Cardiac muscle cell (in vitro differentiated cells and primary cell): ENCODE measurements at places on chromosomes 5 and 9. TPM values are rescaled to one million over a fixed set of nuclear protein-coding genes. Genes with fewer than 3 reads are reported as not detected.

DNA sequence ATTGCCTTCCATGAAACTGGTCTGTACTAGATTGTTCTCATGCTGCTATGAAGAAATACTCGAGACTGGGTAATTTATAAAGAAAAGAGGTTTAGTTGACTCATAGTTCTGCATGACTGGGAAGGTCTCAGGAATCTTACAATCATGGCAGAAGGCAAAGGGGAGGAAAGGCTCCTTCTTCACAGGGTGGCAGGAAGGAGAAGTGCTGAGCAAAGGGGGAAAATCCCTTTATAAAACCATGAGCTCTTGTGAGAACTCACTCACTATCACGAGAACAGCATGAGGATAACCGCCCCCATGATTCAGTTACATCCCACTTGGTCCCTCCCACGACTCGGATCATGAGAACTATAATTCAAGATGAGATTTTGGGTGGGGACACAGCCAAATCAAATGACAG lies 163.2 kb downstream of the RFK start:
- H3K4me1 ChIP-seq = peaks cover 12% of the 10 kb centered on the region
- no peaks in the 10 kb centered on the region for H3K27me3 ChIP-seq
- H3K4me3 ChIP-seq = no peak overlapping the region
- no peak for DNase-seq

DNA sequence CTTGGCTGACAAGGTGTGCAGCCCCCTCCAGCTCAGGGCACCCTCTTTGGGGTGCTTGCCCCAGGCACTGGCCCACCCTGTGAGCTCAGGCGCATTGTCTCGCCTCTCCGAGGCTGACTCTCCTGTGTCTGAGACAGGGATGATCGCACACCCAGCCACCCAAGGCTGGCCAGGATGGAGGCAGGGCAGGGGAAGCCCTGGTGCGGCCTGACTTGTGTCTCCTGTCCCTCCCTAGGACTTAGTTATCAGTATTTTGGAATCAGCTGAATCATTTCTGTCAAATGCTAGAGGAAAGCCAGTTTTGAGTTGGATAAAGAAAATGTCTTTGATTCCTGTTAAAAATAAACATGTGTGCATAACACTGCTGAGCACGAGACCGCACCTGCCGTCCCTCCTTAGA lies 2.5 kb upstream of the DBH start:
- H3K27me3 ChIP-seq = no peaks in the 10 kb centered on the region
- H3K4me3 ChIP-seq = no peak overlapping the region
- no peak overlapping the region for H3K27ac ChIP-seq
- no peaks in the 10 kb centered on the region for H3K36me3 ChIP-seq

DNA sequence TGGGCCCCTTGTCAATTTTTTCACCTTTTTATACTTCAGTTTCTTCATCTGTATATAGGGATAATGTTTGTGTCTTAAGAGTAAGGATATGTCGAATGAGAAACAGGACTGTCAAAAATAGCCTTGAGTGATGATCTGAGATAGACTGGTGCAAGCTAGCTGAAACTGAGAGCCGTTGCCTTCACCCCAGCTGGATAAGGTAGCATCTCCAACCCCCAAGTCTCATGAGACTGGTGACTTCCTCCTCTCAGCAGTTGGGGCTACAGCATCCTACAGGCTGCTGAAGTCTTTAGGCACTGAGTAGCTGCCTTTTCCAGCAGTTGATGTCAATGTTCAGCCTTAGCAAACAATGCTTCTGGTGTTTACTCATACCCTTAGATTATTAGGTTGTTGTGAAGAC lies 330.2 kb downstream of the OSTF1 start:
- H3K36me3 ChIP-seq = no peaks in the 10 kb centered on the region
- no peak for DNase-seq
- H3K4me1 ChIP-seq = peaks cover 7% of the 10 kb centered on the region
- no peaks in the 10 kb centered on the region for H3K27me3 ChIP-seq

NTRK2 gene
- total RNA-seq = 1.3 and 2.5 TPM in 2 replicates

DEPDC1B gene
- total RNA-seq = 1.6 and 15.7 TPM in 2 replicates

LIFR gene
- 21.4 and 35.6 TPM in 2 replicates for total RNA-seq

DNA sequence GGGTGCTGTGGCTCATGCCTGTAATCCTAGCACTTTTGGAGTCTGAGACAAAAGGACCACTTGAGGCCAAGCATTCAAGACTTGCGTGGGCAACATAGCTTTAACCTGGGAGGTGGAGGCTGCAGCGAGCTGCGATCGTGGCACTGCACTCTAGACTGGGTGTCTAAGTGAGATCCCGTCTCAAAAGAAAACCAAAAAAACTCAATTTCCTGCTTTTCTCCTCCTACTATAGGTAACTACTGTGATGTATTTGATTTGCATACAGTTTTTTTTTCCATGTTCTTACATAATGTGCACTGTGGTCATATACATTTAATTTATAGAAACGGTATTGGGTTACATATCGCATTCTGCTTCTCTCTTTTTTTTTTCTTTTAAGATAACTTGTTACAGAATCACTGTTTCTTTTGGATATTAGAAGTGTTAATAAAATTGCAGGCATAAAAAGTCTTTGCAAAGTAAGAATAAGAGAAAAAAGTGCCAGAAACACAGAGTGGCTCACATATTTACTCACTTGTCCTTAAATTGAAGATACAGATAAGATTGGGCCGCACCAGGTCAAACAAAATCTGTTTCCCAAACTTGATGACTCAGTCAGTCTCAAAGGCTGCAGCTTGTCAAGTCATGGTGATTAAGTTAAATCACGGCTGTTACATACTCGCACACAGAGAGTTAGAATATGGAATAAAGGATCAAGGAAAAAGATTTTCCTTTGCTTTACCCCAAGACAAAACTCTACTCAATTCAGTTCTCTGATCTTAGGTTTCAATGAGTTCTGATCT lies 2.0 kb upstream of the PTGR1 start:
- H3K27ac ChIP-seq = no peak overlapping the region
- no peak for DNase-seq
- no peaks in the 10 kb centered on the region for H3K27me3 ChIP-seq
- H3K4me1 ChIP-seq = no peaks in the 10 kb centered on the region
- H3K36me3 ChIP-seq = no peaks in the 10 kb centered on the region
- H3K4me3 ChIP-seq = no peak overlapping the region

- no peak overlapping the region for H3K27ac ChIP-seq
- no peaks in the 10 kb centered on the region for H3K27me3 ChIP-seq
- H3K4me1 ChIP-seq = no peaks in the 10 kb centered on the region
- no peak overlapping the region for H3K4me3 ChIP-seq
These were observed 136.6 kb upstream of the STC2 start for GRCh38 chr5:173464813-173465212.

DNA sequence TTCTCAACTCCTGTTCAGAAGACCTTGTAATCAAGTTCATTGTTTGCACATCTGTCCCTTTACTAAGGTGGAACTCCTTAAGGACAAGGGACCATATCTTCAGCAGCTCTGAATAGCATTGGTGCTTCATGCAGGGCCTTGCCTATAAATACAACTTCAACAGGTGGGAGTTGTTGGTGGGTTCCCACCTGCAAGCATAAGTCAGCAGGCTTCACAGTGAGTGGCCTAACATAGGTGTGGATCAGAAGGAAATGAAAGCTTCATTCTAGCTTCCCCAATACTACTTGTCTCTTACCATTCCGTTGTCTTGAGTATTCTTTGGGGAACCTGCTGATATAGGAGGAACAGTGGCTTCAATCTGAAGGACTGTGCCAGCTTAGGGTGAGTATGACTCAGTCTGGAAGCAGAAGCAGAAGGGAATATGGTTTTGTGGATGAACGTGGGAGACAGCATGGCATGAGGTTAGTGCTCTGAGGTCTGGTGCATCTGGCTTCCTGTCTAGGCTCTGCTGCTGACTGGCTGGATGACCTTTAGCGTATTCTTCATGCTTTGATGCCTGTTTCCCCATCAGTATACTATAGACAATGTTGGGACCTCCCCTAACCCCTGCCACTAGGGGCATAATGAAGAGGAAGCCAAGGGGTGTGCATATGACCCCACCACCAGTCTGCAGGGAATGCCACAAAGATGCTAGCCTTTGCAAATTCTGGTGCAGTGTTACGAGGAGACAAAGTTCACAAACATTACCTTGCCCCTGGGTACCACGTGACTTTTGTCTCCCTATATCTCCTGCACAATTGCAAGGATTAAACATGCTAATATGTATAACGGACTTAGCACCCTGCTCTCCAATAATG lies 192.3 kb downstream of the PALM2AKAP2 start:
- no peaks in the 10 kb centered on the region for H3K27me3 ChIP-seq
- no peaks in the 10 kb centered on the region for H3K4me1 ChIP-seq
- H3K4me3 ChIP-seq = no peak overlapping the region
- peaks cover 20% of the 10 kb centered on the region for H3K36me3 ChIP-seq
- no peak overlapping the region for H3K27ac ChIP-seq

IER5L gene
- 51.7 and 77.4 TPM in 2 replicates for total RNA-seq

FBN2 gene
- 1,580 and 2,094 TPM in 2 replicates for total RNA-seq
